ENCODE measurements at places on chromosomes 11 and 22.

DNA sequence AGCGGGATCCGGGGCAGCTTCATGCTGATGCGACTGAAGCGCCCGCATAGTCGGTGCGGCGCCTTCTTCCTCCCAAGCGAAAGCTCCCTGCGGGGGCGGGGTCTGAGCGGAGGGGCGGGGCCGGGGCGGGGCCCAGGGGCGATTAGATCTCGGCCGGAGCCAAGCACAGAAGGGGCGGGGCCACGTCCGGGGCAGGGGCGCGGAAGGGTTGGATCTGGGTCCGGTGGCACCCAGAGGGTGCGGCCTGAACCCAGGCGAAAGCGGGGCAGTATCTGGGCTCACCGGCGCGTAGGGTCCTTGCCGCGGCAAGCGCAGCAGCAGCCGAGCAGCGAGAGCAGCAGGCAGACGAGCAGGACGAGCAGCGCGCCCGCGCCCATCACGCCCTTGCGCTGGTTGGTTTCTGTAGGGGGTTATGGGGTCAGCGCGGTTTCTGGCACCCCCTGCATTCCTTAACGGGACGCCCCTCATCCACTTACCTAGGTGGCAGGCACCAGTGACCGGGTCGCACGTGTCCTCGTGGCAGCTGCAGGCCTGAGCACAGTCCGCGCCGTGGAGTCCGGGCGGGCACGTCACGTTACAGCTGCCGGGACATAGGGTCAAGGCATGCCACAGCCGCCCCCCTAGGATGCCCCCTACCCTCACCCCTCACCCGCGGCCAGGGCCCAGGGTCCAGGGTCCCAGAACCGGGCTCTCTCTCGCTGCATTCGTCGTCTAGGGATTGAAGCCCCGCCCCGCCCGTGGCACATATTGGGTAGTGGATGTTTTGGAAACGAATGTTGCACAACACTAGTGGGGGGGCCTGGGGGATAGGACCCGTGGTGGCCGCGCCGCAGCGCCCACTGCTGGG is 8.1 kb downstream of the SCARF2 start:
- DNase-seq: peak; percentile 78

GRCh38 chr11:80635178-80635577 is 1194.3 kb upstream of the TENM4 start:
- no peak for DNase-seq

DNA sequence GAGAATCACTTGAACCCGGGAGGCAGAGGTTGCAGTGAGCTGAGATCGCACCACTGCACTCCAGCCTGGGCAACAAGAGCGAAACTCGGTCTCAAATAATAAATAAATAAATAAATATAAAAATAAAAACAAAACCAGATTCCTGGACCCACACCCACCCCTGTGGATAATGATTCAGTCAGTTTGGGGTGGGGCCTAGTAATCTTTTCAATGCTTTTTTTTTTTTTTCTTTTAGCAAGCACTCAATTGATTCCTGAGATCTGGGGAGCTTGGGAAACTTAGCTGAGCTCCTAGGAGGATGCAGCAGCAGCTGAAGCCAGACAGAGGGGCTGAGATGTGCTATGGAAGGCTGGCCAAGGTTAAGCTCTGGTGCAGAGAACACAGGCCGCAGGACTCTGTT is 4.6 kb upstream of the PC start:
- DNase-seq: no peak

DNA sequence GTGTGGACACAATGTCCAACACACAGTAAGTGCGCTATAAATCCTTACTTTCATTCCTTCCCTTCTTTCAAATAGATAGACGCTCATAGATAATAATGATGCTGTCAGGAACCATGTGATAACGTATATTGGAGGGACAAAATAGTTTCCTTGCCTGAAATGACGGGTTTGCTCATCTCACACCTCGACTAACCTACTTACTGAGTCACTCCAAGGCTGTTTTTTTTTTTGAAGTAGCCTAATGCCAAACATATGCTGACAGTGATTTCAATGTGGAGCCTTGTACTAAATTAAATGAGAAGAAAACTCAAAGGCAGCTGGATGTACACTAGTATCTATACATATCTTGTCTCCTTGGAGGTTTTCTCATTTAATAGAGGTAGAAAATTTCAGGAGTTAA is 400.5 kb downstream of the NELL1 start:
- no peak for DNase-seq

All from CD4-positive, alpha-beta T cell treated with Interleukin-2 at 100 ng/mL for 4 hours (primary cell).